ENCODE measurements at places on chromosomes 16 and 17.
A peak's percentile ranks its signal among the peaks of the same experiment; 100 is the strongest.

DNA sequence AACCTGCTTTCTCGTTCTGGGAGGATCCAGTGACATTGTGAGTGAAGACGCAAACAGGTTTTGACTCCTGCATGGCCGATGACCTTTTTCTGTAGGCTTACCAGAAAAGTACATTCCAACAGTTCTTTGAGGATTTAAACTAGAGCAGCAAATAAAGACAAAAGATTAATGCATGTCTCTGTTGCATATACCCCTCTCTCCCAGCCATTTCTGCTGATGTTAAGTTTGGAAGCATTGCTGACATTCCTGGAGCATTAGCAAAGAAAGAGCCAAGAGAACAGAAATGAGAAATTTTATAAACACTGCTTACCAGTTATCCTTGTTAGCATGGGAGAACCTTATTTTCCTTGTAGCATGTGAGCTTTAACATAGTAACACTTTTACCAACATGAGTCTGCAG is 49.3 kb downstream of the SIAH1 start:
- no peak for DNase-seq

- DNase-seq, result no peak
Observed at GRCh38 chr16:47309581-47310312, 151.1 kb downstream of the ITFG1 start.

GRCh38 chr17:27354491-27355081 is 60.7 kb downstream of the WSB1 start:
- DNase-seq, result peak; percentile 29

GRCh38 chr17:50047083-50047482 is 8.8 kb upstream of the ITGA3 start:
- no peak for DNase-seq

- DNase-seq, result peak; percentile 9
Observed at GRCh38 chr17:80839511-80839941, 152.1 kb upstream of the CHMP6 start.

- DNase-seq, result no peak
Observed at GRCh38 chr16:29876217-29876593, 13.2 kb upstream of the CDIPT start.

- no peak for DNase-seq
Observed at GRCh38 chr16:49636608-49637007, 219.3 kb downstream of the ZNF423 start.

- DNase-seq, result no peak
Observed at GRCh38 chr17:19730843-19731242, 14.5 kb upstream of the SLC47A2 start.

Measured in NCI-H2171 treated with DMSO at 0.1 percent for 48 hours (cell line).